NCI-H1436 (cell line): ENCODE measurements at places on chromosomes 7 and 10.

- no peak for DNase-seq
These were observed 46.3 kb downstream of the INSYN2A start for GRCh38 chr10:127150136-127150535.

DNA sequence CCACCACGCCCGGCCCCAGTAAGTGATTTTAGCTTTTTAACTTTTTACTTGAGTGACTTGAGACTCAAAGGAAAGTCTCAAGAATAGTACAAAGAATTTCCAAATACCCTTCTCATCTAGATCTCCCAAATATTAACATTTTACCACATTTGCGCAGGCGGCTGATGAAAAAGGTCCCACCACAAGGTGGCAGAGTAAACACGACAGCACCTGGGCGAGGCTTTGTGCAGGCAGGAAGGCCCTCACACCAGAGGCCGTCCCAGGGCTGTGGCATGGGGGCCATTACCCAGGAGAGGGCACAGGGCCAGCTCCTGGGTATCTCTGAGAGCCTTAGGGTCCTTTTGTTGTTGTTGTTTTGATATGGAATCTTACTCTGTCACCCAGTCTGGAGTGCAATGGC, 50.0 kb upstream of the WIPI2 start:
- peak; percentile 4 for DNase-seq

DNA sequence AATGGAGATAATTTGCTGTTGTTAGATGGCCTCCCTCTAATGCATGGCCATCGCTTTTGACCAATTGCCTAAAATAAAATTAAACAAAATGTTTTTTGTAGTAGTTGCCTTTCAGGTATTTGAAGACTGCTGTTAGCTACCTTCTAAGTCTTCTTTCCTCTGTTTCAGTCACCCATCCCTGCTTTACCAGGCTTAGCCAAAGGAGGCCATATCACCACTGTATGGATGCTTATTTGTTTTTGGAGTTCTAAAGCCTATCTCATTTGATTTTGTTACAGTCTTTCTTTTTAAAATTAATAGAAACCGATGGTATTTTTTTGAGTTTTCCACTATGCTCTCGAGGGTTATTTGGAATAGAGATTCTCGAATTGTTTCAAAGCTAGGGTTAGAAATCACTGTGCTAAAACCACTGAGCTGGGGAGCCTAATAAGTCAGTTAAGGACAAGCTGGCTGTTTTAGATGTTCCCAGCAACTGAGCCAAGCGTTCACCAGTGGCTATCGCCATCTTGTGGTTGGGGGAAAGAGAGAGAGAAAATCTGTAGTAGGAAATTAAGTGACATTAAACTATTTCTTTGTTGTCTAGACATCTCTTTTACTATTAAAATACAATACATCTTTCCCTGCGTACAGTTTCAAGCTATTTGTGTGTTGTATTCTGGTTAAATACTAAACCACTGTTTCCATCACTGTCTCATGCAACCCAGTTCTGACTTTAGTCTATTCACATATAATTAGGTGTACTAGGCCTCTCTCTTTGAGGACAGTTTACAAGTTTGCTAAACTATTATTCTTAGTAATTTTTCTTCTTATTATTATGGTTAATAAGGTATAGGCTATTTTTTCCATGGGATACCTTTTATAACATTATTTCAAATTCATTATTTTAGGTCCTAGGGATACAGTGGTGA, 52.2 kb downstream of the GPR158 start:
- peak; percentile 55 for DNase-seq

GRCh38 chr7:81714306-81714705, 55.5 kb downstream of the HGF start:
- DNase-seq, result no peak

DNA sequence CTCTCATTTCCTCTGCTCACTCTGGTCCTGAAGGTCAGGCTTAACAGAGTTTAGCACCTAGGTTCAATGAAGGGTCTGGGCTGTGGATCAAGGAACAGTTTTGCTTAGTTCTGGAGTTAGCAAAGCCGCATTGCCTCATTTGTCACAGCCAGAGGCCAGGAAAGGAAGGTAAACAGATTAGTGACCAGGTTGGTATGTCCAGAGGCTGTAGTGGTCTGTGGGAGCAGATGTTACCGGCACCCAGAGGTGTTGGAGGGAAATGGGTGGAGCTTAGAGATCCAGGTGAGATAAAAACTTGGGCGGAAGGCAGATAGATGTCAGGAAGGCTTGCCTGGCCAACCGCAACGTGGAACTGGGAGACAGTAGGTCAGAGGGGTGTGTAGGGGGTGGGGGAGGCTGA, 36.6 kb upstream of the ZMIZ2 start:
- DNase-seq, result no peak

DNA sequence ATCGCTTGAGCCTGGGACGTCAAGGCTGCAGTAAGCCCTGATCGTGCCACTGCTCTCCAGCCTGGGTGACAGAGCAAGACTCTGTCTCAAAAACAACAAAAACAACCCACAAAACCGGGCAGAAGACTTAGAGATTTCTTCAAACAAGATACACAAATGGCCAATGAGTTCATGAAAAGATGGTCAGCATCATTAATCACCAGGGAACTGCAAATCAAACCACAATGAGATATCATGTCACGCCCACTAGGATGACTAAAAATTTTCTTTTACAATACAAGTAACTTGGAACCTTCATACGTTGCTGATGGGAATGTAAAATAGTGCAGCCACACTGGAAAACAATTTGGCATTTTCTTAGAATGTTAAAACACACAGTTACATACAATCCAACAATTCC, 77.3 kb upstream of the GRID1 start:
- no peak for DNase-seq

DNA sequence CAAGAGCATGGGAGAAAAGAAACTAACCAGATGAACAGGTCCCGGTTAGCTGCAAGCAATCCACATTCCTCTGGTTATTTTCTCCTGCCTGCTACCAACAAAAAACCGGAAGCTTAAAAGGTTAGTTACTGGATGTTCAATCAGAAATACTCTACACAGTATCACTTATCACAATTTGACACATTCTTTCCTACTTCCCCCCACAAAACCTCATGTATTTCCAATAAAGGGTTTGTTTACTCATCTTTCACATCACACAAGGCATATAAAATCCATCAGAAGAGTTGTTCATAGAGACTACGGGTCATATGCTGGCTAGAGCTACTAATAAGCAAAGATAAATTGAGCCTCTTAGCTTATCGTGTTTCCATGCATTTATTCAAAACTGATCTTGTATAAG, 4.8 kb downstream of the SLC25A28 start:
- no peak for DNase-seq
